ENCODE measurements at places on chromosomes 2 and 18. TPM values are rescaled to one million over a fixed set of nuclear protein-coding genes. Genes with fewer than 3 reads are reported as not detected.

- DNase-seq: no peak
Observed at GRCh38 chr2:105820691-105821090, 76.0 kb downstream of the NCK2 start.

DNA sequence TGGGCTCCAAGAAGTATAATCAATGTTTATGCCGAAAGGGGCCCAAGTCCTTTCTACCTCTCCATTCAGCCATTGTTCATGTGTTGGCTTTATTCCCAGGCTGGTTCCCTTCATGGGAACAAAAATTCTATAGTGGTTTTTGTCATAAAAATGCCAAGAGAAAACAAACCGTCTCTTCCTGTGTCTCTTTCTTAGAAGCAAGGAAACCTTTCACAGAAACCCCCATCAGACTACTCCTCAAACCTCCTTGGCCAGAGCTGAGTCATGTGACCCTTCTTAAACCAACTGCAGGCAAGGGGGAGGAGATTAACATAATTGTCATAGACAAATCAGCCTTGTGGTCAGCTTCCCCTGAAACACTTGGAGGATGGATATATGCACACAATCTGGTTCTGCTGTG is 75.1 kb upstream of the TANK start:
- DNase-seq: no peak

The CNNM3 gene
- 53.5 TPM for total RNA-seq

The RUFY4 gene
- total RNA-seq: 0.85 TPM

DNA sequence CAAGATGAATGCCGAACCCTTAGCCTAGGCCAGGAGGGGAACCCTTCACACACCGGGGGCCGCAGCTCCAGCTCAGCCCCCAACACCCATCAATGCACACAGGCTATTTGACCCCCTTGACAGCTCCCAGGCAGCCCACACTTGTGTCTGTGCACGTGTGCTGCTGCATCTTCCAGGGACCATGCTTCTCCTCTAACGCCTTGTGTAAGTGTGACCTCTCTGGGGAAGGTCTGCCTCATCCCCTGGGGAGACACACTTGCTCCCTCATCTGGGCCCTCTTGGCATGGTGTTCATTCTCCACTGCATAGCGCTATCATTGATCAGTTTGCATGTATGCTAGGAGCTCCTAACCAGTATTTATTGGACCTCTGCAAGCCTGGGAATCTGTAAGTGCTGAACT is 120.0 kb upstream of the FHL2 start:
- DNase-seq: no peak

DNA sequence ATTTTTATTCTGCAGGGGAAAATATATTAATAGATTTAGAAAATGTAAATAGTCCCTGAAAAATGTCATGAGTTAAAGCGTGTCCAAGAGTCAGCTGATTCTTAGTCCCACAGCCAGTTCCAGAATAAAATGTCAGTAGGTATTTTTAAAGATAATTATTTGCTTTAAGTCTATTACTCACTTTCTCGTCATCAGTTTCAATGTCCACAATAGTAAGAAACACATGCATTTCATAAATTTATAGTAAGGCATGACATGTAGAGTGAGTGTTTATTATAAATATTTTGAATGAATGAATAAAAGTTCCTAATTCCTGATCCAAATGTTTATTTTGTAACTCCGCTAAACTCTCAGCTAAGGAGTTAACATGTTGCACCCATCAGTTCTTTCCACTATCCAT is 1044.0 kb upstream of the PIK3C3 start:
- DNase-seq: no peak

Measured in CD4-positive, alpha-beta T cell (primary cell).